ENCODE measurements at places on chromosomes 2 and 18.

DNA sequence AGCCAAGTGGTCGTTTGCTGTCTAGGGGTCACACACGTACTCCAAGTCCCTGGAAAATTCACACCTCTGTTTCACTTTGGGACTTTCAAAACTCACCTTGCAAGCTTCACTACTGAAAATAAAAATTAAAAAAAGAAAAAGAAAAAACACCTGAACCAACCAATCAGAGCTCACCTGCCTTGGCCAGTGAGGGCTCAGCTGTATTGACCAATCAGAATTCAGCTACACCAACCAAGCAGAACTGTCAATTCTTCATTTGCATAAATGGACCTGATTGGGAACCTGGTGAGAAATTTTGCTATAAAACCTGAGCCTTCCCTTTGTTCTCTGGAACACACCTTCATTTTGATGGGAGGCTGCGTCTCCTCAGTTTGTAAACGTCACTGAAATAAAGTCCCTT, 176.4 kb downstream of the TTC32 start:
- ATAC-seq, result no peak

- no peak for ATAC-seq
These were observed 70.3 kb upstream of the SMAD7 start for GRCh38 chr18:49021076-49021432.

- no peak for ATAC-seq
These were observed 391.0 kb upstream of the ID2 start for GRCh38 chr2:8290771-8291352.

DNA sequence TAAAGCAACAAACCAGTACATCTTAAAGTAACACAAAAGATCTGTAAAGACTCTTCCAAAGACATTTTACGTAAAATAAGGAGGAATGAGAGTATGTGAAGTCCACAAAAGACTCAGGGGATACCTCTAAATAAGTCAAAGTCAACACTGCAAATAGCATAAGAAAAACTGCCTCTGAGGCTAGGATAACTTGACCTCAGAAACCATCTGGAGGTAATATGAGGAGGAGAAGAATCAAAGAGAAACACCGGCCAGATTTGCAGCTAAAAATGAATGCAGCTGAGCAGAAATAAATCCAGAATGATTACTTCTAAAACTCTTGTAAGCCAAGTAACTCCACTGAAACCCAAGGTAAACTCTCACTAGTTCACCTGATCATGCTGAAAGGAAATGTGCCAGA, 52.2 kb upstream of the ERMN start:
- ATAC-seq, result no peak

DNA sequence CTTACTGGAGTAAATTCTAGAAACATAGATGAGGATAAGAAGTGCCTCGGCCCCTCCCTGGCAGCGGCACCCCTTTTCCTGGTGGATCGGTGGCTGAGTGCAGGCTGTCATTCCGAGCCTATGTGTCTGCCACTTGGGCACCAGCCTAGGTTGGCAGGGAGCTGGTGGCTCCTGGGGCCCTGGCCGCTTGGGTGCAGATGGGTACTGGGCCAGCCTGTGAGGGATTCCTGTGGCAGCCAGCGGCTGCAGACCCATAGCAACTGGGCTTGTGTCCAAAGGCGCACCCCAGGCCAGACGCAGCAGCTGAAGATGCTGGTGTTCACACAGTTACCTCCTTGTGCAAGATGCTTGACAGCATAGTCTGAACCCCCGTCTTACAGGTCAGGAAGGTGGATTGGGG, 2.8 kb downstream of the SNORC start:
- ATAC-seq, result no peak

DNA sequence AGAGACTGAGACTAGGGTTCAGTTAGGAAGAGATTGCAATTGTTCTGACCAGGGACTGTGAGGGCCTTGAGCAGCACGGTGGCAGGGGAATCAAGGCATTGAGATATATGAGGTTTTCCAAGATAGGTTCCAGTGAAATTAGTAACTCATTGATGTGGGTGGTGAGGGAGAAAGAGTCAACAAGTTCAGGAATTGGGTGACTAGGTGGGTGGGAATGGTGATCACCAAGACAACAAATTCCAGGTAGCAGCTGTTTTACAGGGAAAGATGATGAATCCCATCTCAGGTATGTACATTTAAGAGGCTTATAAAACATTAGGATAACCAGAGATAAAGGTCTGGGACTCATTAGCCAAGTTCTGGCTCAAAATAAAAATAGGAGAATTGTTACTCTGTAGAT, 251.5 kb upstream of the MGAT5 start:
- ATAC-seq, result no peak

Data from esophagus mucosa (tissue), 1 donor.